Astrocyte (in vitro differentiated cells and primary cell): ENCODE measurements at places on chromosomes 5 and 9. TPM values are rescaled to one million over a fixed set of nuclear protein-coding genes. Genes with fewer than 3 reads are reported as not detected.
A peak's percentile ranks its signal among the peaks of the same experiment; 100 is the strongest.

DNA sequence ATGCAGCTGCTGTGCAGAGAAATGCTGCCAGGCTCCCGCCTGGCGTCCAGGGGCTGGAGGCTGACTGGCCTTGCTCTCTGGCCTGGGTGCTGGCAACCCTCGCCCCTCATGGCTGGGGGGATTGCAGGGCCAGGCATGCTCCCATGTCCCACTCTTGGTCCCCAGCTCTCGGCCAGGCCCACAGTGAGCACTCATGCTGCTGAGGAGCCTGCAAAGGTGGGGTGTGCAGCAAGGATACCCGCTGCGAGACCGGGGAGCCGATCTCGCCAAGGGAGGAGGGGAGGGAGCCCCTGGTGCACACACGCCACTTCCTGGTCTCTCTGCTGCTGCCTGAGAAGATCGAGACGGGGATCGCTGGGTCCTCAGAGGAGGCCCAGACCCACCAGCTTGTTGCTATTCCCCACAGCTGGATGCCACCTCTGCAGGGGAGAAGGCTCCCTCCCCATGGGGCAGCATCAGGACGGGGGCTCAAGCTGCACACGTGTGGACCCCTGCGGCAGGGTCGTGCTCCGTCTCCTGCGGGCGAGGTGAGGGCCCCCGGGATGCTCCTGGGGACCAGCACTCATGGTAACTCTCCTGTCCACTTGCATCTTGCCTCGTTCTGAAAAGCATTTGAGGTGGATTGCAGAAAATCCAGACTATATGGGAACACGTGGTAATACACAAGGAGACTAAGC, 14.3 kb upstream of the CACFD1 start:
- DNase-seq: no peak

The GPR21 gene
- total RNA-seq: 0.67 and 1.6 TPM in 2 replicates

The UNC5A gene
- 0.67 and 0.70 TPM in 2 replicates for total RNA-seq

GRCh38 chr5:147509710-147510651, at the start of gene DPYSL3:
DPYSL3 (minus strand) TSS chr5:147510068; CDS start chr5:147509858, 210 bp downstream.
- DNase-seq: peak; percentile 73

GRCh38 chr9:85262333-85262732, 479.4 kb downstream of the AGTPBP1 start:
- peak; percentile 55 for DNase-seq
